ENCODE measurements at places on chromosomes 7 and 10.

- DNase-seq: no peak
Observed at GRCh38 chr7:43808410-43808809, 49.9 kb downstream of the BLVRA start.

GRCh38 chr10:34985823-34986222, 104.3 kb downstream of the CUL2 start:
- no peak for DNase-seq

GRCh38 chr7:42064534-42064933, 172.5 kb downstream of the GLI3 start:
- no peak for DNase-seq

DNA sequence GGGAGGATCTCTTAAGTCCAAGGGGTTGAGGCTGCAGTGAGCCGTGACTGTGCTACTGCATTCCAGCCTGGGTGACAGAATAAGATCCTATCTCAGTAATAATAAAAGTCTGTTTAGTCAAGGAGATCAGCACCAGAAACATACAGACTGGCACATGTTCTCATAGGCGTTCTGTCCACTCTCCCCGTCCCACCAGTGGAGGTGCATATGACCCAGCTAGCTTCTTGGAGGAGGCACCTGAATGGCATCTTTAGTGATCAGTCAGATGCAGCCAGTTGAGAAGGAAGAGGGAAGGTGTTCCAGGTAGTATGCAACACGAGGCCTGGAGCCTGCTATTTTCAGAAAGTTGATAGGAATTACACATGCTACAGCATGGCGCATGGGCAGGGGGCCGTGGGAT, 45.3 kb upstream of the SVIL start:
- no peak for DNase-seq

DNA sequence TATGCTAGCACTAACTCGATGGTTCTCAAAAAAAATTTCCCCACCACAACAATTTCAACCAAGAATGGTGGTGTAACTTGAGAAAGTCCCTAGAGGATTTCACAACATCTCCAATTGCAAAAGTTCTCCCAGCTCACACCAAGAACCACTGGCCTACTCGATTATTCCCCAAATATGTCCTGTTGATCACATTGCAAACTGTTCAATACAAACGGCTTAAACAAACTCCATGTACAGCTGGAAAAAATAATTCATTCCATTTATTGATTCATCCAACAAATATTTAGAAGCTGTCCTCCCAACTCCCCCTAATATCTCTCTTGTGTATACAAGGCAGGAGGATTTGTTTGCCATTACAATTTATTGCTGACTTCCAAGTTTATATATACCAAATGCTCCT, 19.1 kb downstream of the TMEM176B start:
- no peak for DNase-seq

GRCh38 chr7:29937132-29937531, 52.5 kb downstream of the SCRN1 start:
- DNase-seq: no peak

DNA sequence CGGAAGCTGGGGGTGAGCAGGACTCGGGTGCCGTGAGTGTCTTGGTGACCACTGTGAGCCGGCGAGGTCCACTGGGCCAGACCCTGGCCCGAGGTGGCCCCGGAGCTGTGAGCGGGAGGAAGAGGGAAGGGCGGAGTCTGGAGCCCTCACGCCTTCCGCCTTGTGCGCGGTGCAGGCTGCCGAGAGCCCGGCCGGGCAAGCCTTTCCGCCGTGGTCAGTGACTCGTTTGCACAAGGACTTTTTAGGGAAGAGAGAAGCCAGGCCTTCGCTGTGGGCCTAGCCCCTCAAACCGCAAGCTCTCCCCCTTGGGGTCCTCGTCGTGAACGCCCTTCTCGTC, 40.9 kb upstream of the ZNF32 start:
- no peak for DNase-seq

DNA sequence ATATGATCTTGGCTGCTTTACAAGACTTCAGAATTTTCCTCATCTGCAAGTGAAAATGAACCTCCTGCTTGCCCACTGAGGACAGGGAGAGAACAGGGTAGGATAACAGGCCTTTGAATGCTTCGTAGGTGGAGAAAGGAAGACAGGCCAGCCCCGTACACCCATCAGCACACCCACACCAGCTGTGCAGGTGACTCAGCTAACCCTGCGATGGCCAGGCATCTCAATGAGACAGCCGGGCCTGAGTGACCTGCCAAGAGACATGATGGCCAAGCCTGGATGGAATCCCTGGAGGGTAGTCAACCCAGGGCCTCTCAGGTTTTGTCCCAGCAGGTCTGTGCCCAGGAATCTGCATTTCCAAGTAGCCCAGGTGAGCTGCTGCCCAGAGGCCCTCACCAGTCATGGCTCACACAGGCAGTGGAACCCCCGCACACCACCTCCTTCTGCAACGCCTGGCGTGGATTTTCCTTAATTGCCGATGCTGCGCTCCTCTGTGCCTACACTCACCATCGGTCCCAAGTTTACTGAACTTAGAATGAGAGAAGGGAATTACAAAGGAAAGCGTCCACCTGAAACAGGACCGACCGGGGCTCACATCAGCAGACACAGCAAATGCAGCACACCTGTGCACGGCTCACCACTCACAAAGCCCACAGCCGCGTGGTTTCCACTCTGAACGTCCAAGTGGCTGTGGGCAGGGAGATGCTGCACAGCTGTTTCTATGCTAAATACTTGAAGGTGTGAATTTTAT, 163.7 kb downstream of the DIP2C start:
- DNase-seq: no peak

DNA sequence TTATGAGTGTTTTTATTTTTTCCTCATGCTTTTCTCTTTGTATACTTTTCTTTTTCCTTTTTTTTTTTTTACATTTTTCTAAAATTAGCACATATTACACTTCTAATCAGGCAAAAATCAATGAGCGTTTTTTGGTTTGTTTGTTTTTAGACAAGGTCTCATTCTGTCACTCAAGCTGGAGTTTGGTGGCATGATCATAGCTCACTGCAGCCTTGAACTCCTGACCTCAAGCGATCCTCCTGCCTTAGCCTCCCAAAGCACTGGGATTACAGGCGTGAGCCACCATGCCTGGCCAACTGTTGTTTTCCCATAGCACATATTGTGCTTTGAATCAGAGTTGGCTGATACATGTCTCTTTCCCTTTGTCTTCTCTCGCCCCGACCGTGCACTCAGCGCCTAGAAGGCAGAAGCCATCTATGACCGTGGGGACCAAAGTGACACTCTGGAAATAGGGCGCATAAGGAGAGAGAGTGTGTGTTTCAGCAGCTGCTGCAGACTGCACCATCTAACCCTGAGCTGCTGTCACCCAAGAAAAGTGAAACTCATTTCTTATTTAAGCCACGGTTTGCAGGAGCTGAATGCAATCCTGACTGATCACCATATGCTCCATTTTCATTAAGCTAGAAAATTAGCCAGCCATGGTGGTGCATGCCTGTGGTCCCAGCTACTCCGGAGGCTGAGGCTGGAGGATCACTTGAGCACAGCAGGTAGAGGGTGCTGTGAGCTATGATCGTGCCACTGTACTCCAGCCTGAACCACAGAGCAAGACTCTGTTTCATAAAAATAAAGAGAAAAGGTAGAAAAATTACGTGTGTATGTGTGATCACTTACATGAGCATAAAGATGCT, 41.4 kb upstream of the GTF2I start:
- DNase-seq: no peak

- no peak for DNase-seq
Observed at GRCh38 chr10:126670056-126670894, at the start of gene C10orf90. C10orf90 (minus strand) TSS chr10:126670693; CDS start chr10:126670480, 213 bp downstream.

- no peak for DNase-seq
Observed at GRCh38 chr10:47381427-47382379, 2.4 kb downstream of the ZNF488 start.
